Sigmoid colon (tissue), 7 donors: ENCODE measurements at places on chromosomes 16 and 17. TPM values are rescaled to one million over a fixed set of nuclear protein-coding genes. Genes with fewer than 3 reads are reported as not detected.

- no peaks in the 10 kb centered on the region for H3K27me3 ChIP-seq
- H3K4me3 ChIP-seq: no peak overlapping the region
- peaks cover 13% of the 10 kb centered on the region for H3K4me1 ChIP-seq
- no peak for DNase-seq
These were observed 153.7 kb downstream of the NTN1 start for GRCh38 chr17:9174779-9175574.

GRCh38 chr17:50469208-50469605, 527 bp upstream of the CHAD start:
- no peak overlapping the region for H3K27ac ChIP-seq
- H3K36me3 ChIP-seq: no peaks in the 10 kb centered on the region
- H3K4me3 ChIP-seq: no peak overlapping the region
- DNase-seq: no peak

DNA sequence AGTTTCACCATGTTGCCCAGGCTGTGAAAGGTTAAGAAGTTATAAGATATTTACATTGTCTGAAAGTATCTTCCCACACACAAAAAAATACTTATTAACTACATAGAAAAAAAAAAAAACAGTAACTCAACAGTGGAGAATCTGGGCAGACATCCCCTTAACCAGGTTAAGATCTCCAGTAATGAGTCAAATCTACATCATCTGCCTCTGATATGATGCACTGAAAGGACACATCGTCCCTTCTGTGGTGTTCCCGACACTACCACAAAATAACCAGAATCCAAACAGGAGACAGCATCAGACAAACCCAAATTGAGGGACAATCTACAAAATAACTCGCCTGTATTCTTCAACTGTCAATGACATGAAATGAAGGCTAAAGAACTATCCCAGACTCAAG, 40.0 kb downstream of the CMTM4 start:
- no peak for DNase-seq
- no peaks in the 10 kb centered on the region for H3K36me3 ChIP-seq
- H3K4me3 ChIP-seq: no peak overlapping the region
- H3K27ac ChIP-seq: no peak overlapping the region
- no peaks in the 10 kb centered on the region for H3K27me3 ChIP-seq

- peaks cover 34% of the 10 kb centered on the region for H3K4me1 ChIP-seq
- H3K27ac ChIP-seq: no peak overlapping the region
- no peak for DNase-seq
These were observed 80.1 kb downstream of the ABCC6 start for GRCh38 chr16:16143038-16143763.

DNA sequence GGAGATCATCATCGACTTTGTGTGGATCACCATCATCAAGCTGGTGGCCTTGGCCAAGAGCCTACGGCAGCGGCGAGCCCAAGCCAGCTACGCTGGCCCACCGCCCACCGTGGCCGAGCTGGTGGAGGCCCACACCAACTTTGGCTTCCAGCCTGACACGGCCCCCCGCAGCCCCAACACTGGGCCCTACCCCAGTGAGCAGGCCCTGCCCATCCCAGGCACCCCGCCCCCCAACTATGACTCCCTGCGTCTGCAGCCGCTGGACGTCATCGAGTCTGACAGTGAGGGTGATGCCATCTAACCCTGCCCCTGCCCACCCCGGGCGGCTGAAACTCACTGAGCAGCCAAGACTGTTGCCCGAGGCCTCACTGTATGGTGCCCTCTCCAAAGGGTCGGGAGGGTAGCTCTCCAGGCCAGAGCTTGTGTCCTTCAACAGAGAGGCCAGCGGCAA, 72.5 kb downstream of the COG7 start:
- no peak for DNase-seq
- H3K4me1 ChIP-seq: no peaks in the 10 kb centered on the region
- H3K36me3 ChIP-seq: no peaks in the 10 kb centered on the region
- no peak overlapping the region for H3K4me3 ChIP-seq

- H3K4me3 ChIP-seq: no peak overlapping the region
- no peak for DNase-seq
- no peaks in the 10 kb centered on the region for H3K27me3 ChIP-seq
- H3K4me1 ChIP-seq: no peaks in the 10 kb centered on the region
These were observed 186.0 kb upstream of the TNRC6C start for GRCh38 chr17:77772461-77772897.

PLEKHG4 gene
- total RNA-seq: 2.1 TPM

LGALS3BP gene
- total RNA-seq: 134 TPM

- H3K27ac ChIP-seq: peak overlapping the region; percentile 84
- H3K36me3 ChIP-seq: no peaks in the 10 kb centered on the region
- DNase-seq: peak; percentile 75
- peaks cover 55% of the 10 kb centered on the region for H3K4me1 ChIP-seq
- no peaks in the 10 kb centered on the region for H3K27me3 ChIP-seq
- H3K4me3 ChIP-seq: no peak overlapping the region
These were observed 29.1 kb downstream of the LDHD start for GRCh38 chr16:75087375-75087979.

- H3K4me1 ChIP-seq: peaks cover 23% of the 10 kb centered on the region
- H3K27me3 ChIP-seq: no peaks in the 10 kb centered on the region
- DNase-seq: peak; percentile 44
These were observed 54.8 kb downstream of the PIMREG start for GRCh38 chr17:6498901-6499540.

- H3K27ac ChIP-seq: no peak overlapping the region
- H3K4me3 ChIP-seq: no peak overlapping the region
- H3K27me3 ChIP-seq: no peaks in the 10 kb centered on the region
- H3K4me1 ChIP-seq: peaks cover 30% of the 10 kb centered on the region
These were observed 234.9 kb upstream of the CIBAR2 start for GRCh38 chr16:85347213-85347591.

GRCh38 chr16:61820398-61820797, 215.8 kb downstream of the CDH8 start:
- no peak overlapping the region for H3K27ac ChIP-seq
- no peak overlapping the region for H3K4me3 ChIP-seq

FTSJ3 gene
- total RNA-seq: 65.8 TPM

- H3K27me3 ChIP-seq: no peaks in the 10 kb centered on the region
- H3K4me3 ChIP-seq: no peak overlapping the region
- DNase-seq: no peak
- H3K36me3 ChIP-seq: no peaks in the 10 kb centered on the region
These were observed 4.2 kb downstream of the AIPL1 start for GRCh38 chr17:6430769-6431168.

- H3K36me3 ChIP-seq: peaks cover 56% of the 10 kb centered on the region
- H3K4me3 ChIP-seq: no peak overlapping the region
- H3K4me1 ChIP-seq: no peaks in the 10 kb centered on the region
- no peak for DNase-seq
These were observed 163.4 kb downstream of the ZFHX3 start for GRCh38 chr16:72884573-72884972.

SULT1A4 gene
- total RNA-seq: 10.3 TPM

DNA sequence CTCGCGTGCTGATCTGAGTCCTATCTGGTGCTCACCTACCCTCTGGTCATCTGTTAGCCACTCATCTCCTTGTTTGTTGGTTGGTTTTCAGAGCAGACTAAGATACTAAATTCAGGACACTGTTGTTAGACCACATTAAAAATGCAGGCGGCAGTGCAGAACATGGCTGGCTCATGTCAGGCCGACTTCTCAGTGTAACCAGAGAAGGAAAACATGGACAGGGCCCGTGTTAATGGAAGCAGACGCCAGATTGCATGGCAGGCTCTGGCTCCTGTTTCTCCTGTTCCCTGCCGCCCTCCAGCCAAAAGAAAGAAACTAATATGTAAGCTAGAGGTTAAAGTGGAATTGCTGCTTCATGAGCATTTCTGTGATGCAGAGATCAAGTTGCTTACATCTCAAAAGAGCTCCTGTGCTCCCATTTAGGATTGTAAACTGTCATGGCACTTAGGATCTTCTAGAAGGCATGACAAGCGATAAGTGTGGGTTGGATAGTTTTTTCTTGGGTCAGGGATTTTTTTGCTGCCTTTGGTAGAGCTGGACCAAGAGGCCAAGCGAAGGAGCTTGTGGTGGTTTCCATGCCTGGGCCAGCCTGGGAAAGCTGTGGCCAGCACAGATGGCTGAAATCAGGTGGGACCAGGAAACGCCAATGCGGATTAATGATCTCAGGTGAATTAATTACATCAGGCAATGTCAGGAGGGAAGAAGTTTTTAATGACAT, 56.1 kb downstream of the YPEL2 start:
- H3K27ac ChIP-seq: peak overlapping the region; percentile 78
- peaks cover 30% of the 10 kb centered on the region for H3K4me1 ChIP-seq
- H3K4me3 ChIP-seq: no peak overlapping the region
- DNase-seq: no peak
- H3K27me3 ChIP-seq: no peaks in the 10 kb centered on the region

DNA sequence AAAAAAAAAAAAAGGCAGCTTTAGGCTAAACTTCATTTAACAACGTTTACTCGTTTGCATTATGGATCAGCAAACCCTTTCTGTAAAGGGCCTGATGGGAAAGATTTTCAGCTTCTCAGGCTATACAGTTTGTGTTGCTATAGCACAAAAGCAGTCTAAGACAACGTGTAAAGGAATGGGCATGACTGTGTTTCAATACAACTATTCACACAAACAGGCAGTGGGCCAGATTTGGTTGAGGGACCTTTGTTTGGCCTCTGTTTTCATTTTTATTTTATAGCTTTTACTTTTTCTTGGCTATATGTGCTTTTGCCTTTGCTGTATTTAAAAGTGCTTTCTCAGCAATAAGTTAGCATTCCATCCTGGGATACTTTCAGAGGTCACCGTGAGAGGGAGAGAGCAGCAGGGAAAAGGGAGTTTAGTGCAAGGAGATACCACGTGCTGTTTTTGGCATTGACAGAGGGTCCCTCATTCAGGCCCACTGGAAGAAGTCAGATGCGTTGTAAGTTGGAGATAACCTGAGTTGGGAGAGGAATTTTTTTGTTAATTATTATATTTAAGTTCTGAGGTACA, 335.6 kb downstream of the UTP18 start:
- no peak overlapping the region for H3K4me3 ChIP-seq
- no peaks in the 10 kb centered on the region for H3K36me3 ChIP-seq
- H3K4me1 ChIP-seq: no peaks in the 10 kb centered on the region
- no peaks in the 10 kb centered on the region for H3K27me3 ChIP-seq

PDE6G gene
- 3.7 TPM for total RNA-seq

DNA sequence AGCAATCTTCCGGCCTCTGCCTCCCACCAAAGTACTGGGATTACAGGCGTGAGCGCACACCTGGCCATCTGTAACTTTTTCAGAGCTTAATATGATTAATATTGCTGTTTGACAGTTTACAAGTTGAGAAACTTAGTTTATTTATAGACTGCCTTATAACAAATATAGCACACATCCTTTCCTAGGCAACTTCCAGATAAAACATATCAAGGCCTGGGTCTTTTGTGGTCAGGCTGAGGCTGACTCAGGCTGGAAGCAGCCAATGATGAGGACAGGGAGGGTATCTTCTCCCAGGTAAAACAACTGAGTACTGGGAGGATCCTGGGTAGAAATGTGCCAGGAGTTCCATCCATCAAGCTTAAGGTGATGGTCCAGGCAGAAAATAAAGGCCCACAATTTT, 16.2 kb downstream of the LUC7L start:
- no peaks in the 10 kb centered on the region for H3K4me1 ChIP-seq
- H3K27me3 ChIP-seq: no peaks in the 10 kb centered on the region
- no peak for DNase-seq

PYCARD gene
- 23.4 TPM for total RNA-seq

CCL5 gene
- total RNA-seq: 2.4 TPM

MMP15 gene
- total RNA-seq: 2.3 TPM

CLUH gene
- 70.9 TPM for total RNA-seq

GRCh38 chr17:6059406-6059805, 10.8 kb upstream of the WSCD1 start:
- H3K27me3 ChIP-seq: peaks cover 35% of the 10 kb centered on the region
- no peaks in the 10 kb centered on the region for H3K36me3 ChIP-seq
- no peaks in the 10 kb centered on the region for H3K4me1 ChIP-seq
- no peak for DNase-seq
- H3K27ac ChIP-seq: no peak overlapping the region
- no peak overlapping the region for H3K4me3 ChIP-seq

- no peaks in the 10 kb centered on the region for H3K4me1 ChIP-seq
- H3K27ac ChIP-seq: no peak overlapping the region
- H3K36me3 ChIP-seq: no peaks in the 10 kb centered on the region
These were observed 870.2 kb upstream of the GOT2 start for GRCh38 chr16:59604354-59604753.

DNA sequence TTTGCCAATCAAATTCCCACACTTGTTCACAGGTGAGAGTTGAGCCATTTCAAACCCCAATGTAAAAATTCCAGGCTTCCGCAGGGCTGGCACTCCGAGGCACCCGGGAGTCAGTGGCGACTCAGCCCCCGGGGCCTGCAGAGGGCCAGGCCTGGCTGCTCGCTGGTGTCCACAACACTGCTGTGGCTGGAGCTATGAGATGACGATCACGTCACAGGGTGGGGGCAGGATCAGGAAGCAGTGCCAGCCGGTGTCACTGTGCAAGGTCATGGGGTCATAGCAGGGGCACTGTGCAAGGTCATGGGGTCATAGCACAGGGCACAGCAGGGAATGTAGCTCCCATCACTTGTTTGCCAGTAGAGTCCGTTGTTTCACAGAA, 7.8 kb downstream of the VPS4A start:
- H3K27ac ChIP-seq: no peak overlapping the region
- H3K4me3 ChIP-seq: no peak overlapping the region
- DNase-seq: peak; percentile 35
- peaks cover 97% of the 10 kb centered on the region for H3K36me3 ChIP-seq
- no peaks in the 10 kb centered on the region for H3K4me1 ChIP-seq

ALDH3A1 gene
- 1.1 TPM for total RNA-seq

USP32 gene
- total RNA-seq: 50.9 TPM

- H3K4me1 ChIP-seq: peaks cover 11% of the 10 kb centered on the region
- no peaks in the 10 kb centered on the region for H3K27me3 ChIP-seq
- H3K27ac ChIP-seq: no peak overlapping the region
- DNase-seq: peak; percentile 30
- no peaks in the 10 kb centered on the region for H3K36me3 ChIP-seq
These were observed 62.5 kb downstream of the EMP2 start for GRCh38 chr16:10517868-10518267.

DNA sequence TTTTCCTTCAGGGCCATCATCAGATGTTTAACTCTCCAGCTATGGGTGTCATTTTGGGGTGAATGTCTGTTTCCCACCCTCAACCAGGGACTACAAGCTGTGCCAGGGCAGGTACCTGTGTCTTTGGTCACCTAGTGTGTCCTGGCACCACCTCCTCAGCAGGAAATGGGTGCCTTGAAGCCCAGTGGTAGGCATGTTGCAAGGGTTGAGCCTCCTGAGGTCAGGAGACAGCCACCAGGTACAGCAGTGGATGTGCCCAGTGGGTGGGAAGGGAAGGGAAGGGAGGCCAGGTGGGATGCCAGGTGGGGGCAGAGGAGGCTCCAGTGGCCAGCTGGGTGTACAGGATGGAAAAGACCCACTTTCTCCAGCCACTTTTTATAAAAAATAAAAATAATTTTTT, 25.5 kb upstream of the ADORA2B start:
- H3K4me1 ChIP-seq: peaks cover 38% of the 10 kb centered on the region
- H3K36me3 ChIP-seq: no peaks in the 10 kb centered on the region
- peaks cover 10% of the 10 kb centered on the region for H3K27me3 ChIP-seq
- DNase-seq: no peak
- no peak overlapping the region for H3K4me3 ChIP-seq
- H3K27ac ChIP-seq: peak overlapping the region; percentile 80

- H3K4me3 ChIP-seq: no peak overlapping the region
- DNase-seq: no peak
- H3K27me3 ChIP-seq: no peaks in the 10 kb centered on the region
- H3K27ac ChIP-seq: no peak overlapping the region
- no peaks in the 10 kb centered on the region for H3K4me1 ChIP-seq
These were observed 208.9 kb upstream of the WSCD1 start for GRCh38 chr17:5861246-5861645.

- no peaks in the 10 kb centered on the region for H3K36me3 ChIP-seq
- no peak overlapping the region for H3K4me3 ChIP-seq
These were observed 6.1 kb downstream of the ITGB4 start for GRCh38 chr17:75727391-75727790.
